Activated CD4-positive, alpha-beta T cell treated with anti-CD3 and anti-CD28 coated beads, Interleukin-10, Interleukin-2, amounts not matched to agents 100 ng/mL and 50 ng/mL, durations not matched to agents 16 hours and 8 hours (primary cell): ENCODE measurements at places on chromosomes 11 and 22.

- no peak for DNase-seq
Observed at GRCh38 chr22:23246982-23247766, 66.9 kb downstream of the BCR start.

GRCh38 chr11:16846305-16846704 lies 107.9 kb downstream of the C11orf58 start:
- no peak for DNase-seq

GRCh38 chr11:116700586-116701220 lies 72.1 kb downstream of the BUD13 start:
- no peak for DNase-seq

- peak; percentile 43 for DNase-seq
Observed at GRCh38 chr22:37416827-37417226, 10.5 kb downstream of the ELFN2 start.

DNA sequence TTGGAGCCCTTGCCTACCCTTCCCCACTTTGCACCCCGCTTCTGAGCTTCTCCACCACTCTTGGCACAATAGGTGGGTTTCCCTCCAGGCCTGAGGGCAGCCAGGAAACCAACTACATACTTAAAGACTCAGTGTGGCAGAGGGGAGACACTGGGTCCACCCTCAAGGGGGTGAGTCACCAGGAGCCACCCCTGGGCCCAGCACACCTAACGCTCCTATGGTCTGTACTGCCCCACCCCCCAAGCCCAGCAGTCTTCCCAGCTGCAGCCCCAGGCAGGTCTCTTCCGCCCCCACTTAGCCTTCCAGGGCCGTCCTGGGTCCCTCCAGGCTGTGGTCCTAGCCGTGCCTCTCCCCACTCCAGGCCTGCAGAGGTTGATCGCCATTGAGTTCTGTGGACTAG lies 3.2 kb upstream of the TMPRSS13 start:
- no peak for DNase-seq

- no peak for DNase-seq
Observed at GRCh38 chr11:210122-210802, 2.8 kb downstream of the RIC8A start.

DNA sequence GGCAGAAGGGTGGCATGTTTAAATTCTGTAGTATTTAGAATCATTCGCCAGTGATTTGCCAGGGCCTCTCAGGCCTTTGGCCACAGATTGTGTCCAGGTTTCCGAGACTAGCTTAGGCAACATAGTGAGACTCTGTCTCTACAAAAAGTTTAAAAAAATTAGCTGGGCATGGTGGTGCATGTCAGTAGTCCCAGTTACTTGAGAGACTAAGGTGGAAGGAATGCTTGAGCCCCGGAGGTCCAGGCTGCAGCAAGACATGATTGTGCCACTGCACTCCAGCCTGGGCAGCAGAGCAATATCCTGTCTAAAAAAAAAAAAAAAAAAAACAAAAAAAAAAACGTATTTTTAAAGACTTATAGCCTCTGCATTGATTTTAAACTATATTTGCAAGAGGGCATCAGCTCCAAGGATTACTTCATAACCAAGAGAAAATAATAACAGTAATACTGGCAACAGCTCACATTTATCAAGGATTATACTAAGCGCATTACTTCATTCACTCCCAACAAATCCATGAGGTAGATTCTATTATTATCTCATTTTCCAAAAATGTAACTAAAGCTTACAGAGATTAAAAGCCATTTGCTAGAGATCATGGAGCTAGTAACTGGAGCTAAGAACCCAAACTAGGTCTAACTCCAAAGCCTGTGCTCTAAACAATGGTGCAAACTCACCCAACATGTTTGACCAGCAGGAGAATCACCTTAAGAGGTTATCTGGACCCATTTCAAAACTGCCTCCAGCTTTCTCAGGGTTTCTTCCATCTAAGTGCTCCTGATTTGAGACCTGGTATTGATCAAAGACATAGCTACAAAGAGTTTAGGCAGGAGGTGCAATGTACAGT lies 32.6 kb upstream of the SLC6A5 start:
- no peak for DNase-seq

GRCh38 chr11:34632105-34632791 lies 11.4 kb downstream of the EHF start:
- DNase-seq = no peak

DNA sequence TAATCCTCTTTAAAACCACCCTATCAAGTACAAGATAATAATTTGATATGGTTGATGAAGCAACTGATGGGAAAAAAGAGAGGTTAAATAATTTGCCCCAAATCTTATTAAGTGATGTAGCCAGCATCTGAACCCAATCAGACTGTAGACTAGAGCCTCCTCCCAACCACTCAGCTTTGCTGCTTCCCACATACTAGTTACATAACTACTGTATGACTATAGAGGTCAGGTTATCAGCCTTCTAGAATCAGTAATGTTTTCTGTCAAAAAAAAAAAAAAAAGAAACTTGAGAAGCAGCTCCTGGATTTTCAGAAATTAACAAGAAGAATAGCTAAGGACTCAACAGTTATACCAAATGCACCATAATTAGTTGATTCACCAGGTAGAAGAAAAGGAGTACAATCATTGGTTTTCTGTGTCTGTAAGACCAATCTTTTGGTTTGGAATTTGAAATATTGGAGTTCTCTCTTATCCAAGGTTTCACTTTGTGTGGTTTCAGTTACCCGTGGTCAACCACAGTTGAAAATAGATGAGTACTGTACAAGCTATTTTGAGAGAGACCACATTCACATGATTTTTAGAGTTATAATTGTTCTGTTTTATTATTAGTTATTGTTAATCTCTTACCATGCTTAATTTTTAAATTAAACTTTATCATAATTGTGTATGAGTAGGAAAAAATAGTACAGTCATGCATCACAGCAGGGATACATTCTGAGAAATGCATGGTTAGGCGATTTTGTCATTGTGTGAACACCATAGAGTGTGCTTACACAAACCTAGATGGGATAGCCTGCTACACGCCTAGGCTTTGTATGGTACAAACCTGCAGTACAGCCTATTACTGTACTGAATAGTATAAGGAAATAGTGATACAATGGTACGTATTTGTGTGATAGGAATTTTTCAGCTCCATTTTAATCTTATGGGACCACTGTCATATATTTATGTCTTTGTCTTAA lies 72.2 kb downstream of the PDHX start:
- DNase-seq = peak; percentile 34

- DNase-seq = peak; percentile 85
Observed at GRCh38 chr11:10307400-10308200, 2.7 kb downstream of the ADM start.

DNA sequence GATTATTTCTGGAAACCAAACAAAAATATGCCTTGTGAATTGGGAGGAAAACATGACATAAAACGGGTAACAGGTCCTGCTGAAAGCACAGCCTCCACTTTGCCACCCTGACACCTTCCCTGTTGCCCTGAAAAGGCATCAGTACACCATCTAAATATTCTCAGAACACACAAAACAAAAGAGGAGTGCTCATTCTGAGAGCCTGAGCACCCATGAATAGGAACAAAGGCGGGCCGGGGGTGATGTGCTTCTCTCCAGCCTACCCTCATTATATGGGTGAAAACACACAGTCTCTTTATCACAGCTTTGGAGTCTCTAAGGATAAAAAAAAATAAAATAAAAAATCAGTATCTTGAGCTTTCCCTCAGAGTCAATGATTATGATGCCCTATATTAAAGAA lies 19.7 kb downstream of the SCUBE2 start:
- DNase-seq = peak; percentile 43

- no peak for DNase-seq
Observed at GRCh38 chr22:31958625-31959239, 14.4 kb downstream of the YWHAH start.

DNA sequence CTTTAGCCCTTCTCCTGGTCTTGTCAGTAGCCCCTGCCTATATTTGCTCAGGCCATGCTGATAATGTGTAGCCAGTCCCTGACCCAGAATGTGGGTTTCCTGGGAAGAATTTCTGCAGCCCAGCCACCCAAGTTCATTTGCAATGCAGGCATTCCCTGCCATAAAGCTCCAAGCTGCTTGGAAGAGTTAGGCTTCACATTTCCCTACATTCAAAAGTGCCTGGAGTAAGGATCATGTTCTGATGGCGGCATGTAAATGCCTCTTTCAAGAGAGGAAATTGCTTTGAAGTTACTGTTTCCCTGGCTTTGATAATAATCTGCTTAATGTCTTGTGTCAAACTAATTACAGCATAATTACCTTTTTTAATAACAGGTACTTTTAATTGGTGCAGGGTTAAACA lies 266.1 kb downstream of the MIAT start:
- DNase-seq = no peak

GRCh38 chr11:118401880-118402590 lies 629 bp downstream of the ATP5MG start:
- DNase-seq = no peak

GRCh38 chr22:45632791-45633515 lies 38.7 kb upstream of the ATXN10 start:
- DNase-seq = no peak

DNA sequence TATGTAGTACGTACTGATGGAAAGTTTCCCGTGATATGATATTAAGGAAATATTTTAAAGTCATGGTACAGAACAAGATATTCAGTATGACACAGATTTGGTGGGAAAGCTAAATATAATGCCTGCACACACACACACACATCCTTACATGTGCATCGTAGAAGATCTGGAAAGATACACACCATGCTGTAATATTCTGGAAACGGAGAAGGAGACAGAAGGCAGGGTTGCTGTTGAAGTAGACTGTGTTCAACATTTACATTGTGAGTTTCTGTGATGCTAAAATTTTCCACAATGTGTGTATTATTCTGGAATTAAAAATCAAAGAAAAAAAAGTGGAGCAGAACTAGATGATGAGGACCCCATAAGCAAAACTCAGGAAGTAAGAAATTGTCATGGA lies 118.0 kb downstream of the RRAS2 start:
- DNase-seq = no peak

DNA sequence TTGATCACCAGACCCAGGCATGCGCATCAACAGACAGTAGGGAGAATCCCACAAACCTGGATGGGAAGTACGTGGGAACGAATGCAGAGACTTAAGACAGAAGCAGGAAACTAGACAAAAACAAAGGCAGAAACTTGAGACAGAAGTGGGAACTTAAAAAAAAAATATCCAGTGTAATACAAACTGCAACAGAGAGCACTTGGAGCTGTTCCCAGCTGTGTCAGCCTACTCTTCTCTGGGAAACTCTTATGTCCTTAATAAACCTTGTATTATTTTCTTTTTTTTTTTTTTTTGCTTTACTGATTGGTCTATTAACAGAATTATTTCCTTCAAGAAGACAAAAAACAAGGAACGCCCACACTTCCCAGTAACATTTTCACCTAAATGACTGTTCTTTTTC lies 1818.1 kb upstream of the RAG2 start:
- no peak for DNase-seq

- no peak for DNase-seq
Observed at GRCh38 chr11:130023204-130023603, 20.6 kb upstream of the PRDM10 start.

DNA sequence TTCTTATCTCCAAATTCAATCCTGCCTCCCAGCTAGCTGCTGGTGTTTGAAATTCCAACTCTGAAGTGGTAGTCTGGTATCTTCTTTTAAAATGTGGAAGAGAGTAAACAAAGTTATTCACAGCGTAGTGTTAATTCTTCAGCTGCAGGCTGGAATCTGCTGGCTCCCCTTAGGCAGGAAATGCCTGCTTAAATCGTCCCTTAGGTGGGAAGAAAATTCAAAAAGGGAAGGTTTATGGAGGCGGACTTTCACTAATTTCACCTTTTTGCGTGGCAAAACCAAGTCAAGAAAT lies 439.0 kb upstream of the CCDC90B start:
- no peak for DNase-seq

GRCh38 chr11:15213471-15214231 lies 98.9 kb downstream of the INSC start:
- DNase-seq = no peak

GRCh38 chr11:116742104-116742503 lies 30.7 kb downstream of the BUD13 start:
- DNase-seq = no peak

DNA sequence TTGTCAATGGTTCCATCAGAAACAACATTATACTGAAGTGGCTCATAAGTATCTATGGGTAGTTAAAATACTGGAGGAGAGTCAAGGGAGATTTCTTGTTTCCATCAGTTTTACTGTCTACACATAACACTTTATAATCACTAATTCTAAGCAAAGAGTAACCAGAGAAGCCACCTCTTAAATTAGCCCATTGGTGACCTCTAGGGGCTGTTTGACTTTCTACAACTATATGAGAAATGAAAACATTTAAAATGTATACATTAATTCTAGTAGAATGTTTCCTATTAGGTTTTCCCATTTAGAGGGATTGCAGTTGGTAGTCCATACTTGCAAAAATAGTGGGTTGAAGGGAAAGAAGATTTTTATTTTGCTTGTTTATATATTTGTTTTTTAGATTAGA lies 504.3 kb downstream of the FAM181B start:
- DNase-seq = peak; percentile 14

GRCh38 chr11:33868647-33869461 lies 23.0 kb downstream of the LMO2 start:
- DNase-seq = no peak

DNA sequence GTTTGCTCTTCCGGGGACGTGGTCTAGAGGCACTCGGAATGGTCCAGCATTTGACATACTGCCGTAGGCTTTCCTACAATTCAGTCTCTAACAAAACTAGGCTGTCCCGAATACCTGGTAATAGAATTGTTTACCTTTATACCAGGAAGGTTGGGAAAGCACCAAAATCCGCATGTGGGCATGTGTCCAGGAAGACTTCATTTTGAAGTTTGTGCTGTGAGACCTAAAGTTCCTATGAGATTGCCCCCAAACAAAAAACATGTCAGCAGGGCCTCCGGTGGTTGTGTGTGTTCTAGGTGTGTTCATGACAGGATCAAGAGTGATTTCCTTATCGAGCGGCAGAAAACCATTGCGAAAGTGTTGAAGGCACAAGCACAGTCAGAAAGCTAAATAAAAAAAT lies 26.1 kb downstream of the HSPA8 start:
- no peak for DNase-seq

GRCh38 chr11:33743291-33743690 lies 7.1 kb upstream of the CD59 start:
- DNase-seq = no peak
